Suppressor macrophage (primary cell): ENCODE measurements at places on chromosomes 1 and 21.

- no peak for DNase-seq
Observed at GRCh38 chr1:1622010-1622787, 6.9 kb downstream of the MIB2 start.

DNA sequence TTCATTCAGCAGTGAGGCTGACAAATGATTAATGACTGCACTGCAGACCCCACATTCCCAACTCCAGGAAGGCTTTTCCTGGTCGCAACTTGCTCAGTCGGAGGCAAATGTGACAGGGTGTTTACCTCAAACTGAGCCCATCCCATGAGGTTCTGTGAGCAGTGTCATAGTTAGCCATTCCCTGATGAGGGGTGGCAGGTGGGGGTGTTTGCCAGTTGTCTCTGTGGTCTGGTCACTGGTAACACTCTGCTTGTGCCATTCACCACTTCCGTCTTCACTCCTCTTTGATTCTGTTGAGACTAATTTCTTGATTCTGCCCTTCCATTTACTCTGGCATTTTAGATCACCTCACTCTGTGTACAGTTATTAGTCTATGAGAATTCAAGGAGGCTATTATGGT, 73.5 kb downstream of the NOS1AP start:
- no peak for DNase-seq

GRCh38 chr21:38243732-38244406, 12.9 kb upstream of the KCNJ15 start:
- no peak for DNase-seq

- DNase-seq, result no peak
Observed at GRCh38 chr1:27981145-27981544, 21.4 kb downstream of the XKR8 start.

- no peak for DNase-seq
Observed at GRCh38 chr21:41831866-41832595, 47.1 kb downstream of the PRDM15 start.

GRCh38 chr1:106962591-106962990, 93.9 kb upstream of the PRMT6 start:
- no peak for DNase-seq

- DNase-seq, result peak; percentile 71
Observed at GRCh38 chr1:15177710-15178166, 24.2 kb downstream of the TMEM51 start.

GRCh38 chr1:109425391-109426280, 612 bp downstream of the PSMA5 start:
- peak; percentile 85 for DNase-seq

DNA sequence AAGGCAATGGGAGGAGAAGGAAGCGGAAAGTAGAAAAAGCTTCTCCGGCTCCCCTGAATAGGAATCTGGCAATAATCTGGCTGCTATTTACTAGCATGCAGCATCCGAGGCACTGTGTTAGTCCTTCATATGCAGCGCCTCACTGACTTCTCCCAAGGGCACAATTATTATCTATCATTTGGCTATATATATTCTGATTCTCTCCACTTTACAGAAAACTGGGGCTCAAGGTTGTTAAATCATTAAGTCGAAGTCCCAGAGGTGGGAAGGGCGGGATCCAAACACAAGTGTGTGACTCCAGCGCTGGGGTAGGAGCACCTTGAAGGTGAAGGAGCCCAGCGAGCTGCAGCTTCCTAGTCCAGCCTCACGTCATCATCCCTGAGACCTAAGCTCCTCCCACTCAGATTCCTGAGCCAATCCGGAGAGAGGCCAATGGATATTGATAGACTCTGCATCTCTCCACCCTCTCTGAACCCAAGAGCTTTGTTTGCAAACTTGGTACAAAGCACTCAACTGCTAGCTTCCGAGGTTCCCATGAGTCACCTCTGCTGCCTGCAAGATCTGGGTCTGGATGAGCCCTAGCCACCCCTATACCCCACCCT, 16.6 kb upstream of the EYA3 start:
- DNase-seq, result no peak

GRCh38 chr1:199914546-199914945, 113.0 kb upstream of the NR5A2 start:
- no peak for DNase-seq

DNA sequence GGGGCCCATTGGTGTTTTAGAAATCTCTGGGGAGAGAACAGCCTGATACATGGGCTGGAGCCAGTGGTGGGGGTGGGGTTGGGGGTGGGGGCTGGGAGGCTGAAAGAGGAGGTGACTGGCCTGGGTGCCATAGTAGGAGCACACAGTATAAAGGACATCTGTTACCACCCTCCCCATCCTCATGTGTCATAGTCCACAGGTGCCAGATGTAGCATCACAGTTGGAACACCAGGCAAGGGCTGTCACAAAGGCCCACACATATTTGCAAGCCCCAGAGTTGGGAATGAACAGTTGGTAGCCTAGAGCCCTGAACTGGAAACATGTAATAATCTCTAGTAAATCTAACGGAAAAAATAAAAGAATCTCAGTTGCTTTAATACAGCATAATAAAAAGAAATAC, 55.1 kb upstream of the CR2 start:
- DNase-seq, result no peak

- no peak for DNase-seq
Observed at GRCh38 chr1:19529664-19530063, 44.3 kb upstream of the CAPZB start.

GRCh38 chr1:231860221-231861088, 233.9 kb downstream of the DISC1 start:
- DNase-seq, result no peak

DNA sequence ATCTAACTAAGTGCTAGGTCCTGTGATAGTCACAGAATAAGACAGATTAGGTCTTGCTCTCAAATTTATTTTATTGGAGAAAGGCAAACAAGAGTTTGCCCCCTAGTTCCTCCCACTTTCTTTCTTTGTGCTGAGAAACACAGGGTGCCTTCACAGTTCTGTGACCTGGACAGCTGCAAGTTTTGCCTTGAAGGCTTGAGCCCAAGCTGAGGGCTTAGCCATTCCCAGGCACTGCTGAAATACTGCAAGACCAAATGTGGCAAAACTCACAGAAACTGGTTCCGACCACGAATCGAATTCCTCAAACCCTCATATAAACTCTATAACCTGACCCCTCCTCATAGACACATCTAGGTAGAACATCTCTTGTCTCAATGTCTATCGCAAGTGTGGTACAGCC, 227.9 kb downstream of the RERE start:
- no peak for DNase-seq

DNA sequence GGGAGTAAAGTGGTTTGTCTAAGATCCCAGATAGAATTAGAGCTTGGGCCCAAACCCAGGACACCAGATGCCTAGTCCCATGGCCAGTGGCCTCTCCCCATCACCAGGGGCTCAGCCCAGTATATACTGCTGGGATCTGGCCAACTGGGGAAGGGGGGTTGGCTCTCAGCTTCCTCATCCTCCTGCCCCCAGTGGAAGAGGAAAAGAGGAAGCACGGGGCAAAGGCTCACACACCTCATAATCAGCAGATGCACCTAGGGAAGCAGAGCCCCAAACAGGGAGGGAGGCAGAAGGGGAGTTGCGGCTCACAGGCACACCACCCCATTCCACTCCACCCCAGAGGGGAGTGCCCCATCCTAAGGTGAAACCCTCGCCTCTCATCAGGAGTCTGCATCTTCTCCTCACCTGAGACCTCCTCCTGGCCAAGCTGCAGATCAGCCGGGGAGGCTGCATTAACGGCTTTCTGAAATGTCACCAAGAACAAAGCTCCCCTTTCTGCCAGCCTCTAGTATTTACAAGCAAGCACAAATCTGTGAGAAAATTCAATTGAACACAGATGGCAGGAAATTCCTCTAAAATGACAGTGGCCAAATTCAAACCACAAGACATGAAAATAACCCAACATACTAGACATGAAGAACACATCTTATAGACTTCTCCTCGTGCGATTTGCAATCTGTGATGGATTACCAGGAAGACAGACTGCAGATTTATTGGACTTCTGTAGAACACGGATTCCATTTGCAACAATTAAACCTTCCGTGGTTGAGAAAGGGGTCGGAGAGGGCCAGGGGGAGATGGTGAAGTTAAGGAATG, 82.8 kb downstream of the GLIS1 start:
- DNase-seq, result no peak

- no peak for DNase-seq
Observed at GRCh38 chr1:6234502-6235295, 1.1 kb downstream of the ICMT start.

DNA sequence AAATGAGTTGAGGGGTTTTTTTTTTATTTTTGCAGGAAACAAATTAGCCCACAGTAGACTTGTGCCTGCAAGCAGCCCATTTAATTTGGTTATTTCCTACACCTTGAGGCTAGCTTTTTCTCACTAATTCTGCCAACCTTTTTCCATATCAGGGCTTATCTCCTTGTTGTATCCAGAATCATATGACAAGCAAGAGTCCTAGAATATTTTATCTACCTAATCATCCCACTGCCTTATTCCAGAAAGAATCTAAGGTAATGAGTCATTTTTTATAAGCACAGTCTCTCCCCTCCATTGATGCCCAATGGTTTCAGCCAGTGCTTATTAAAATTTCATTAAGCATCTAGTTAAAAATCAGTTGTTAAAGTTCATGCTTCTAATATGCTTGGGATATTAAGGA, 324.1 kb downstream of the BARHL2 start:
- no peak for DNase-seq

GRCh38 chr1:172431721-172432192, 11.3 kb downstream of the C1orf105 start:
- no peak for DNase-seq

DNA sequence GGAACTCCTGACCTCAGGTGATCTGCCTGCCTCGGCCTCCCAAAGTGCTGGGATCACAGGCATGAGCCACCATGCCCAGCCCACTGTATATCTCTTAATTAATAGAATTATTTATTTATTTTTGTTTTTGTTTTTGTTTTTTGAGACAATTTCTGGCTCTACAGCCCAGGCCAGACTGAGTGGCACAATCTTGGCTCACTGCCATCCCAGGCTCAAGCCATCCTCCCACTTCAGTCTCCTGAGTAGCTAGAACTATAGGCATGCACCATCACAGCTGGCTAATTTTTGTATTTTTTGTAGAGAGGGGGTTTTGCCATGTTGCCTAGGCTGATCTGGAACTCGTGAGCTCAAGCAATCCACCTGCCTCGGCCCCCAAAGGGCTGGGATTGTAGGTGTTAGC, 15.7 kb upstream of the WDTC1 start:
- DNase-seq, result no peak

GRCh38 chr1:3474421-3474820, 20.0 kb downstream of the ARHGEF16 start:
- DNase-seq, result no peak

DNA sequence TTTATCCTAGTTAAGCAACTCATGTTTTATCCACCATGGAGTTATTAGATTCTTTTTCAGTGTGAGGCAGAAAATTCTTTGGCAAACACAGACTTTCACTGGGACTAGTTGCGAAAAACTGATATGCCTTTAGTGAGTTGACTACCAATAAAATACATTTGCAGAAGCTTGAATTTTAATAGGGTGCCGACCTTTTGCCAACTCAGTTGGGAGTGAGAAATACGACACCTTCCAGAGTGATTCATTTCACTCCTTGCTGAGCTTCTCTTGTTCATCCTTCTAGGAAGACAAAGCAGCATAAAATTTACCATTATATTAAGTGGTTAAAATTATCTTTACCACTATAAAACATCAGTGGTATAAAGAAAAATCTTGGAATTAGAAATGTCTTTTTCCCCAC, 1.2 kb upstream of the KRTAP23-1 start:
- DNase-seq, result no peak

DNA sequence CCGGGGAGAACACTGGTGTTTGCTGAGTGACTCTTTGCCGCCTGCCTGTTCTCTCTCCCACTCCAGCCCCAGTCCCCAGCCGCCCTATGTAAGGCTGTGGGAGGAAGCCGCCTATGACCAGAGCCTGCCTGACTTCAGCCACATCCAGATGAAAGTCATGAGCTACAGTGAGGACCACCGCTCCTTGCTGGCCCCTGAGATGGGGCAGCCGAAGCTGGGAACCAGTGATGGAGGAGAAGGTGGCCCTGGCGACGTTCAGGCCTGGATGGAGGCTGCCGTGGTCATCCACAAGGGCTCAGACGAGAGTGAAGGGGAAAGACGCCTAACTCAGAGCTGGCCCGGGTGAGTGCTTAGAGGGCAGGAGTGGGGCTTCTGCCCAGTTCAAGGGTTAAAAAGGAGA, 8.2 kb downstream of the BSND start:
- no peak for DNase-seq

DNA sequence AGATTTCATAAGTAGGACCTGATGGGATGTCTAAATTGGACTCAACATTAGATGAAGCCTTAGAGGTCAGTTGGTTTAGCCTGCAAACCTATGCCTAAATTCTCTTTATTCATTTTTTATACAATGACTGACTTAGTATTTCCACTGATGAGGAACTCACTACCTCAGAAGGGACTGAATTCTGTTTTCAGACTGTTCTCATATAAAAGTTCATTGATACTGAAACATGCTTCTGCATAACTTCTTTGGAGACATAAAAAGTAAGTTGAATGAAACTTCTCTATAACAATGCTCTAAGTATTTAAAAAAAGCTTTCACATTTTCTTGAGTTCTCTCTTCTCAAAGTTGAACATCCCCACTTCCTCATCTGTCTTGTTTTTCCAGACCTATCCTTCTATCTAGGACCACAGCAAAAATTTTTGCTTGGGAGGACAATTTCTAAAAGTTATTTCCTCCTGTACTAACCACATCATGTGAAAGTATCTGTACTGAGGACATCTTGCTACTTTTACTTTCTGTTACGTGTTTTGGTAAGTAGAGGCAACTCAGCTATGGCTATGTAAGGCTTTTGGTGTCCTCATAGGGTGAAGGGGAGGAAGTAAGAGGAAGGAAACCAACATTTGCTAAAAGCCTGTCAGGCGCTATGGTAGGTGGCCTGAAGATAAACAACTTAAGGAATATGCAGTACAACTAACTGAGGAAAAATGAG, 64.1 kb downstream of the USP24 start:
- peak; percentile 52 for DNase-seq

DNA sequence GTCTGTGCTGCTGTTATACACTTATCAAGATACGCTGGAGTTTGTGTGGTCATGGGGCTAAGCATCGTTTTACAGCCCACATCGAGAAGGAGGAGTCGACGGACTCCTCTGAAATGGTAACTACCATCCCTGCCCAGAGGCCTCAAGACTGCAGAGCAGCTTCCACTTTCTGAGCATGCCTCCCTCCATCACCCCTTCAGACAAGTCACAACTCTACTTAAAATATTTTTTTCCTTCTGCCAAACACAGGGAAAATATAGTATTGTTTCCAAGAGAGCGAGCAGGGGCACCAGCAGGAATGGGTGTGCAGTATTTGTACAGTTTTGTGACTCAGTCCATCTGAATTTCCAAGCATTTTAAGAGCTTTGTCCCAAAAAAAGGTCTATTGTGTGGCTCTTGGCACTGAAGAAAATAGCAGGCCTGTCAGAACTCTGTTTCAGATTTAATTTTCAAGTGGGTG, 14.1 kb downstream of the EVA1C start:
- DNase-seq, result no peak
